ENCODE measurements at places on chromosomes 4 and X.

GRCh38 chr4:139740531-139741041 is 75.0 kb downstream of the MGST2 start:
- peak; percentile 76 for DNase-seq

DNA sequence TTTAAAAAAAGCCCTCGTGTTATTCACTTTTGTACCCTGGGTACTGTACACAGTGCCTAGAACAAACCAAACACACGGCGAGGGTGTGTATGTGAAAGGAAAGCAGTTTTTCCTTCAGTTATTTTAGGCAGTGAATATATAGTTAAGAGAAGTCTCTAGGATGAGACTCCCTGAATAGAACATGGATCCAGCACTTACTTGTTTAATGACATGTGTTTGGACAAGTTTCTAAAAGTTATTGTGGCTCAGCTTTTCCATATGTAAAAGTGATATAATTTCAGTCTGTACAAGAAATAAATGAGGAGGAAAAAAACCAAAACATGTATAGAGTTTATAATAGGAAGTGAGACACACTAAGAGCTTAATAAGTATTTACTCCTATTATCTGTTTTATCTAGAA is 273.2 kb downstream of the ADGRL3 start:
- DNase-seq = no peak

GRCh38 chr4:185280608-185281007 is 71.2 kb downstream of the SNX25 start:
- DNase-seq = peak; percentile 10

DNA sequence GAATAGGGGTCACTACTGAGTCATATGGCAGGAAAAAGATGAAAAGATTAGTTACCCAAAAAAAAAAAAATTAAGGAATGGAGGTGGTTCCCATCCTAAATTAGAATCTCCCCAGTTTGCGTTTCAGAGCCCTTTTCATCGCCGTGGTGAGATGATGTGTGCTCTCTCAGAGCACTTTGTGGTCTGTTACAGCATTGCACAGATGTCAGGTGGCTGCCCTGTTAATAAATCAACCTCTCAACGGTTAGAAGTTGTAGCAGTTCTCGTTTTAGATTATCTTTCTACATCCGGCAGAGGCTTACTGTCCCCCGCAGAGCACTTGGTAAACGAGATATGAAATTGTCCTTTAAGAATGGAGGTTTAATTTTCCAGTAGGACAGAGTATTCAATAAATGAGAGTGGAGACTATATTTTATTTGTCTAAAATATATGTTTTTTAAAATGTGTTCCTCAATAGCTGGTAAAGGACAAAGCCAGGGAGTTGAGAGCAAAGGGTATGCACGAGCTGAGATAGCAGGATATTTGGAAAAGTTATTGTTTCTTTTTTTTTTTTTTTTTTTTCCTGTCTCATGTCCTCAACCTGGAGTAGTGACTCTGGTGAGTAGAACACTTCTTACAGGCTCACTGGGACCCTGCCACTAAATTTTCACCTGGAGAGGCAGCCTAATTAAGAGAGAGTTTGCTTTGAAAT is 26.9 kb downstream of the AFF1 start:
- no peak for DNase-seq

DNA sequence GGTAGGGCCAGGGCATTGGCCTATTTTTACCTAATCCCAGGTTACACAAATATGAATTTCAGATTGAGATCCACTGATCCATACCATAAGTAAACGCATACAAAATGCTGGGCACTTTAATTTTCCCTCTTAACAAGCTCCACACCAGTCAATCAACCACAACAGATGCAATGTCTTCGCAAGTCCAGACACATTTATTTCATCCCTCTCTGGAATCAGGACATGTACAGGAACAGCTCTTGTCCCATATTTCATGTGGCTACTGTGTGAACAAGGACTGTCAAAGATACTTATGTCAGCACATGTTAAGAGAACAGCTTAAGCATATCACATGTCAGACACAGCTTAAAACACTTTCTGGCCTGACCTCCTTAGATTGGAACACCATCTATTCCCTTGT is 145.9 kb downstream of the PPP3CA start:
- no peak for DNase-seq

DNA sequence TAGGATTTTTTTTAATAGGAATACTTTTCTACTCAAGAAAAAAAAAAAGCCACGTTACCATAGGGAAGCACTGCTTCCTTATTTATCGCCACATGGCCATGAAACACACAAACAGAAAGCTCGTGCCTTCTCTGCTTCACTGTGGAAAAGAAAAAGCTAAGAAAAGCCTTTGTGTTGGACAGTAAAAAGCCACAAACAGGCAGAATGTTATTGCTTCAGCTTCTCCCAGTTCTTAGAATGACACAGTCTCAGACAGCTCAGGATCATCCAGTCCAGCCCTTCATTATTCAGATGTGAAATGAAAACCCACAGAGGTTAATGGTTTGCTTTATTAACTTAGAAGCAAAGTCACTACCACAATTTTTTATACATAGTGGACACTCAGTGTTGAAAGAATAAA is 181.6 kb upstream of the NOCT start:
- DNase-seq = no peak

DNA sequence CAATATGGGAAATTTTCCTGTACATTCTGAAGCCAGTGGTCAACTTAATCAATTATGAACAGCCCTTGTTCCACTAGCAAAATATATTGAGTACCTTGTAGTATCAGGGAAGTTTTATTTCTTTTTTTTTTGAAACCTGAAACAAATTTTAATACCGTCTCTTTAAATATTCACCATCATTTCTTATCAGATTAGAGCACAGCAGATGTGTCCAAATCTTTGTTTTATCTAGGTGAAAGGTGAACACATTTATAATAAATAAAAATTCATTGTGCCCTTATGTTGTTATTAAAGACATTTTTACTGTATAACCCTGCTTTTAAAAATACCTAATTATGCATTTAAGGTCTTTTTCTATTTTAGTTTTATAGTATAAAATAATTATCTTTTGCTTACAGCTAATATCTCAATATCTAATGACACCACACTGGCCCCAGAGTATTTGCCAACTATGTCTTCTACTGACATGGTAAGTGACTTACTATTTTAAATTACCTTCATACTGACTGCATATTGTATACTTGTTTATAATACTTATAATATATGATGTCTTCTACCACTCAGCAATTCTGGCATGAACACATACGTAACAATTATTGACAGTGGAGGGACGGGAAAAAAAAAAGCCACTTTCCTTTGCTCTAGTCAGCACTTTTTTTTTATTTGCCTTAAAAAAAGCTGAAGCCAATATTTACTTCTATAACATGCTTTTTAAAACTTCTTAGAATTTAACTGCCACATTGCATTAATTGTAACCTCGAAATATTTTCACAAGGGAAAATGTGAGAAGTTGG is 147.9 kb downstream of the SLC4A4 start:
- no peak for DNase-seq

DNA sequence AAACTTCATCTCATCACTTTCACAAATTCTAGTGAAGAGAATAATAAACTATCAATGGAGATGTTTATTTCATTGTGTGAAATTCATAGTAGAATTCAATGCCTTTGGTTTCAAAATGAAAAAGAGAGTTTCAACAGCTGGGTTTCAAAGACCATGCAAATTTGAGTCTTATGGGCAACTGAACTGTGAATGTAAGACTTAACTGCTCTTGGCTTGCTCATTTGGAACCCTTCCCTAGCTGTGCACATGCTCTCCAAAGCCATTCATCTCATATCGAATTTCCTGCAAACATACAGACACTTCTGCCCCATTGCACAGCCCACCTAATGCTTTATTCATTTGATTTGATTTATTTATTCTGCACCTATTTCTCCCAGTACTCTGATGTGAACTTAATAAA is 154.5 kb downstream of the GRXCR1 start:
- DNase-seq = no peak

- no peak for DNase-seq
These were observed 538.7 kb upstream of the NR3C2 start for GRCh38 chr4:148980782-148981480.

DNA sequence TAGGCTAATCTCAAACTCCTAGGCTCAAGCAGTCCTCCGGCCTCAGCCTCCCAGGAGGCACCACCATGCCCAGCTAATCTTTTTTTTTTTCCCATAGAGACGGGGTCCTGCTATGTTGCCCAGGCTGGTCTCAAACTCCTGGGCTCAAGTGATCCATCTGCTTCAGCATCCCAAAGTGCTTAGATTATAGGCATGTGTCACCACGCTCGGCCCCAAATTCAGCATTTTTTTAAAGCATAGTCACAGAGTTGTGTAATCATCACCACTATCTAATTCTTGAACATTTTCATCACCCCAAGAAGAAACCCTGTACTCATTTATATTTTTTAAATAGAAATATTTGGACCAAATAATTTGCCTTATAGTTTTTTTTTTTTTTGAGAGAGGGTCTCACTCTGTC is 10.3 kb downstream of the CENPI start:
- no peak for DNase-seq

GRCh38 chrX:19860571-19860970 is 26.8 kb downstream of the SH3KBP1 start:
- DNase-seq = no peak
